ENCODE measurements at places on chromosomes 11 and 22.

GRCh38 chr22:48682504-48682903, 1145.2 kb downstream of the BRD1 start:
- DNase-seq, result no peak

GRCh38 chr22:45628515-45628914, 43.1 kb upstream of the ATXN10 start:
- DNase-seq, result no peak

DNA sequence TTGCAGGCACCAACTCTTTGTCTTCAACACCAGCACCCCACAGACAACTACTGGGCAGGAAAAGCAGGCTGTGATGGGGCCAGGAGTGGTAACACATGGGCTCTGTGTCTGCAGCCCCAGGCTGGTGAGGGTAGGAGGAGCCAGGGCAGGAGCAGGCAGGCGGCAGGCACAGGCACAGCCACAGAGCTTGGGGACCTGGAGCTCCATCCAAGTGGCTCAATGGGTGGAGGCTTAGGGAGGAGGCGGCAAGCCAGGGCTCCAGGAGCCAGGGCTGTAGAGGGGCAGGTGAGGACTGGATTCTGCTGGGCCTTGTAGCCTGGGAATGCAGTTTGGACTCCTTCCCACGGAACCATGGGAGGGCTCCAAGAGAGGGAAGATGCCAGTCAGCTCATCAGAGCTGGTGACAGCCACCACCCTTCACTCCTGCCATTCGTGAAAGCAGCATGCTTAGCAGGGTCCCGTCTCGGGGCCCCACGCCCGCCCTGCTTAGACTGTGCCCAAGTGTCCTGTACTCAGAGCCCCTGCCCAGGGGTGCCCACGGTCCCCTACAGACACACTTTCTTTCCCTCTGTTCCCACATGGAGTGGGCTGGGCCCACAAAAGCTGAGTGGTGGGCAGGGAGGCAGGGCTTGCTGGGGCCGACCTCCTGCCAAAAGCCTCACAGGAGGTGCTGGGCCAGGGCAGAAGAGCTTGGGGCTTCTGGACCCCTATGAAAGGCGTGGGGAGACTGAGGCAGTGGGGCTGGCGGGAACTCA, 12.4 kb downstream of the TTC38 start:
- no peak for DNase-seq

GRCh38 chr22:43826142-43827002, 14.3 kb upstream of the EFCAB6 start:
- DNase-seq, result no peak

DNA sequence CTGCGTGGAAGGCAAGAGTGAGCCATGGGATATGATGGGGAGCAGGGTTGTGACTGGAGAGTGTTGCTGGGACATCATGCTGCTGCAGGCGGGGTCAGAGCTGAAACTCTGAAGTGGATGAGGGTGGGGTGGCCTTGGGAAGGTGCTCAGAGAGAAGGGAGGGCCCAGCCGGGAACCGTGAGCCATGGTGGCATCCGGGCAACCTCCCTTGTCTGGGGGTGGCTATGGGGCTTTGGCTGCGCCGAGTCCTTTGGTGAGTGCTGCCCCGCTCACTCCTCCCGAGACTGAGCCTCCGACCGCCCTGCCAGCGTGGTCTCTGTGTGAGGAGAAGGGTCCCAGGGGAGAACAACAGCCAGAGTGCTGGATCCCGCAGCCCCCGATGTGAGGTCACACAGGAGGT, 632.0 kb downstream of the BRD1 start:
- no peak for DNase-seq

DNA sequence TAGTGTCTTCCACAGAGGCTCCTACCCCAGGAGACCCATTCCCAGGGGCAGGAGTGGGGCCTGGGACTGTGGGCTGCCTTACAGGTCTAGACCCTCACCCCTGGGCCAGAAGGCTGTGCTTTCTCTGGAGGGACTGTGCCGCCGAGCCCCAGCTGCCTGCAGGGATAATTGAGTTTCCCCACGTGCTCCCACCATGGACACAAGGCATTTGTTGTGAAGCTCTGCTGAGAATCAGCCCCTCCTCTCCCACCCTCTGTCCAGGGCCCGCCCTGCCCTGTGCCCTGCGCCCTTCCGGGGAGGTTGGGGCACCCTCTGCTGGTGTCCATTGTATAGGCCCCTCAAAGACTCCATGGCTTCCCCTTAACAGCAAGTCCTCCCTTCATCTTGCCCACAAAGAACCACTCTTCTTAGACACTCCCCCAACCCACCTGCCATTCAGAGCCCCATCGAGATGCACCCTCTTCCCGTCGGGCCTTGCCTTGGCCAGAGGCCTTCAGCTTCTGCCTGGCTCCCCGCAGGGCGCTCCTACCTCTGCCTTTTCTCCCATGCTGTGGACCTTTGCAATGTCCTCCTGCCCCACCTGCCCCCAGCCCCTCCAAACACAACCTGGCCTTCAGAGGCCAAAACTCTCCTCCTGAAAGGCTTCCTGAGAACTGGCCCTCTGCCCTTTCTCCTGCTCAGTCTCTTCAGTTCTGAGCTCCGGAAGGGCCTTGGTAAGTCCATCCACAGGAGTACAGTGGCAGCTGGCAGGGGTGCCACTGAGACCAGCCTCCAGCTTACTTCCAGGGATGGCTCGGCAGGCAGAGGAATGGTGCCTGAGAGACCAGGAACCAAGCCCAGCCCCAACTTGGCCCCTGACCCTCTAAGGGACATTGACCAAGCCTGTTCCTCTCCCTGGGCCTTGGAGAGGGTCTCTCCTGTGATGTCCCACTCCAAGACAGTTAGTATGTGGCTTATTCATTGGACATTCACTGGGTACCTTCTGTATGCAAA, 22.4 kb downstream of the DUSP8 start:
- no peak for DNase-seq

- DNase-seq, result peak; percentile 27
Observed at GRCh38 chr11:93741882-93742226, 382 bp downstream of the C11orf54 start.

DNA sequence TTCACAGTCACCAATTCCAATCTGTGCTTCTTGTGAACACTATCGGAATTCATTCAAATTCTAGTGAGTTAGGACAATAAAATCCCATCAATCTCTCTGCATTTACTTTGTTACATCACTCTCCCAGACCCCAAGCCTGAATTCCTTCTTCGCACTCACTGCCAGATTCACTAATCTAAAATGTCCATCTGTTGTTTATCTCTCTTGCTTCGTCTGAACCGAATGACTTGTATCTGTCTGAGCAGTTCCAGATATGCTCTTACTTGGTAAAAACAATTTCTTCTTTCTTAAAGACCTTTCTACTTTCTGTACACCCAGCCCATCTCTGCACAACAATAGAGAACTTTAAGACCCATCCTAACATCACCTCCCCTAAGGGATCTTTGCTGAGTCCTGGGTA, 7.0 kb downstream of the MMP10 start:
- no peak for DNase-seq

DNA sequence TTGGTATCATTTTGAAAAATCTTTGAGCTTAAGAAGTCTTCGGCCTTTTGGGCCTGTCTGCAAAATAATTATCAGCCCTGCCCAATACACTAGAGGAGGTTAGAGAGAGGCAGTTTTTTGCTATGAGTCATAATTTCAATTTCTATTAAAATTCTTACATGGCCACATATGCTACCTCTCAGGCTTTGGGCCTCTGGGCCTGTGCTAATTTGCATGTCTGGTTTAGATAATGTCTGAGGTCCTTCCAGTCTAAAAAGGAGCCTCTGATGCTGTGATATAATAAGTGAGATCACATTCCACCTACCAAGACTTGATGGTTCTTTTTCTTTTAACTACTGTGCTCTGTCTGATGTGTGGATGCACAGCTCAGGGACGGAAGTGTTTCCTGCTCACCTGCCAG, 70.8 kb downstream of the KCNJ1 start:
- no peak for DNase-seq

- peak; percentile 93 for DNase-seq
Observed at GRCh38 chr11:118076754-118077281, at the start of gene TMPRSS4. TMPRSS4 (plus strand) TSS chr11:118077078; CDS start chr11:118077303, 225 bp downstream.

DNA sequence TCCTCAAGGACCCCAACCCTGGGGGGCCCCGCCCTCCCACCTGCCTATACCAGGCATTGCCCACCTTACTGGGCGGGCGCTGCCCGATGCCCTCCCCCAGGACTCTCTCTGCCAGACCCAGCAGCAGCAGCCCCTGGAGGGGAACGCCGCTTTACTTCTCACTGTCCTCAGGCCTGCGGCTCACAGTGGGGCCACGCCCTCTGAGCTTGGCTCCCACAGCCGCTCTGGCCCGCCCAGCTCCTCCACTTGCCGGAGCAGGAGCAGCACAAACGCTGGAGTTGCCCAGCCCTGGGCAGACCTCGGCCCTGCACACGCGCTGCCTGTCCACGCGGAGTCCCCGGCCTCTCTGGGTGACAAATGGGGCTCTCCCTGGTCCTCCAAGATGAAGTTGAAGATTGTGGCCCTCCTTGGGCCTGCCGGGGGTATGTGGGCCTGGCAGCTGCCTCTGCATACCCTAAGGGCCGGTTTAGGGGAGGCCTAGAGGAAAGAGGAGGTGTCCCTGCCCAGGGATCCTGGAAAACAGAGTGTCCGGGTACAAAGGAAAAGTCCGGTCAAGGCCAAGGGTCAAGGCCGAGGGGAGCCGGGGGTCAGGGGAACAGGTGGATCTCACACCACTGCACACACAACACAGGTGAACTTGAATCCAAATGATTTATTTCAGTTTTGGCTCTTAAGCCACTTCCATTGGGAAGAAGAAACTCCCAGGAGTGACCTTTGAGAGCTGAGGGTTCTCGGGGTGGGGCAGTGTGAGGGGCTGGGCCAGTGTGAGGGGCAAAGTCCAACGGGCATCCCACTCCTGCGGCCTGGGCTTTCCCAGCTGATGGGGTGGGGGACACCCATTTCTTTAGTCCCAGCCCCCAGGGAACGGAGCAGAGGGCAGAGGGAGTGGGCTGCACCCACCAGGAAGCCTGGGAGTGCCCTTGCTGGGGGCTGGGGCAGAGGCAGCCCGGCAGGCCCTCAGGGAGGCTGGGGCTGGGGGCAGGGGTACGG, 674 bp upstream of the BAIAP2L2 start:
- no peak for DNase-seq

- DNase-seq, result peak; percentile 90
Observed at GRCh38 chr11:30879322-30880005, 293.3 kb upstream of the MPPED2 start.

GRCh38 chr11:114448749-114449482, 9.6 kb downstream of the REXO2 start:
- DNase-seq, result no peak

- no peak for DNase-seq
Observed at GRCh38 chr11:7500251-7500650, 13.5 kb upstream of the PPFIBP2 start.

GRCh38 chr22:42721045-42721434, 370 bp upstream of the A4GALT start:
- no peak for DNase-seq

DNA sequence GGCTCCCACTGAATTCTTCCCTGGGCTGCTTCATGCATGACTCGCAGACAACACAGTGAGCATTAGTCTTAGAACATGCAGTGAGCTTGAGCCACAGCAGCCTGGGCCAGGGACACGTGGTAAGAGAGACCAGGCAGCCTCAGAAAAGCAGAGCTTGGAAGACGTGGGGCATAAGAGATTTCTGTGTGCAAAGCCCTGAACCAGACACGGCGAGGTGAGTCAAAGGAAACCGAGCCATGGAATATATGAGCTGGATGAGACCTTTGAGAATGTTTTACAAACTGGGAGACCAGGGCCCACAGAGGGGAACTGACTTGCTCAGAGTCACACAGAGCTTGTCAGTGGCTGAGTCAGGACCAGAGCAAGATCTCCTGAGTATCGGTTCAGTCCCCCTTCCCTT, 8.5 kb upstream of the FXYD6 start:
- DNase-seq, result no peak

DNA sequence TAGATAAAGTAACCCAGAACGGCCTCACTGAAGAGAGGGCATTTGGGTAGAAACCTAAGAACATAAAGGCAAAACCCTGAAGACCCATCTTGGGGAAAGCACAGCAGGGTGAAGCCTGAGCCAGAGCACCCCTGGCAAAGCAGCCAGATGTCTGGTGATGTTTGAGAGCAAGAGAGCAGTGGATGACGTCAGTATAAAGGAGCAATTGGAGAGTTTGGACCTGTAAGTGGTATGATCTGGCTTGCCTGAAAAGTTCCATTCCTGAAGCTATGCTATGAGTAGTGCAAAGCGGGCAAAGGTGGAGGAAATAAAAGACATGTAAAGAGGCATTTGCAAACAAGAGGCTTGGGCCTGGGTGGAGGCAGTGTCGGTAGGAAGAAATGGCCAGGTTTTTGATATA, 167.8 kb downstream of the MSANTD4 start:
- no peak for DNase-seq

DNA sequence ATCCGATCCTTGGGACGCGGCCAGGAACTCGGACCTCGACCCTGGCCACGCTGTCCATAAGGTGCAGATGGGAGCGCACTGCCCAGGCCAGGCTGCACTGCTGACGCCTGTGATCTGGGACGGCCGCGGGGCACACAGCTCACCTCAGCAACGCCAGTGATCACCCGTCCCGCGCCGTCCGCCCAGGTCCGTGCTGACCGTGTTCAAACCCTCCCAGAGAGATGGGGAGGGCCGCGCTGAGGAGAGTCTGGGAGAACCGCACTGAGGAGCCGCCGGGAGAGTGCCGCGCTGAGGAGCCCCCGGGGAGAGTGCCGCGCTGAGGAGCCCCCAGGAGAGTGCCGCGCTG, 636 bp downstream of the KCNQ1OT1 start:
- DNase-seq, result no peak

GRCh38 chr11:64609436-64610047, 18.5 kb downstream of the SLC22A12 start:
- DNase-seq, result no peak

GRCh38 chr11:105829084-105829483, 193.0 kb downstream of the MSANTD4 start:
- no peak for DNase-seq

GRCh38 chr11:95140397-95141033, 50.9 kb downstream of the ENDOD1 start:
- DNase-seq, result no peak

- no peak for DNase-seq
Observed at GRCh38 chr22:26416670-26417276, 12.3 kb upstream of the ASPHD2 start.

- DNase-seq, result peak; percentile 63
Observed at GRCh38 chr22:38868886-38869381, 3.1 kb downstream of the CBX6 start.

DNA sequence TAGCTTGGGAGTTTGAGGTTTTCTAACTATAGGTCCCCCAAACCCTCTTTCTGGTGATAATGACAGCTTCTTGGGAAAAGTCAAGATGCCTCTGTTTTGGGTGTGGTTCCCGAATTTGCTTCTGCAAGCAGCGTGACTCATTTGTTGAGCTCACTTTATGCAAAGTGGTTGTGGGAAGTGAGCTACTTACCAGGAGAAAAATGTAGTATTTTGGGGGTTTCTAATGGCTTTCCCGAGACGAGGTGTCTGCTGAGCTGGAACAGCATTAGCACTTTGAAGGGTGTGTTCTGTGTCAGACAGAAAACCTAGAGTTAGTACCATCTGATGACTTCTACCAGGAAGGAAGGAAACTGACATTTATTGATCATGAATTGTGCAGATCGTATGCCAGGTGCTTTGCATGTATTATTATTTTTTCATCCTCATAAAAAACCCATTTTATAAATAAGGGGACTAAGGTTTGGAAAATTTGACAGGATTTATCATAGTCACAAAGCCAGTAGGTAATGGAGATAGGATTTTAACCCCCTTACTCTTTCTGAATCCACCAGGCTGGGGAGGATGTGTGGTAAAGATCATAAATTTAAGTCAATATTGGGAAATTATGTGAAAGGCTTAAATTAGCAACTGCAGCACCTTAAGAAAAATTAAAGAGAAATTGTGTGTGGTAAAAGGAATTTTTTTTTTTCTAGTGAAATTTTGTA, 108.8 kb upstream of the CD44 start:
- no peak for DNase-seq

Measured in NCI-H1105 (cell line).